Activated CD4-positive, CD25-positive, alpha-beta regulatory T cell treated with anti-CD3 and anti-CD28 coated beads, Interleukin-2, amount 50 U/mL, for 16 hours (primary cell): ENCODE measurements at places on chromosomes 6 and 20.

DNA sequence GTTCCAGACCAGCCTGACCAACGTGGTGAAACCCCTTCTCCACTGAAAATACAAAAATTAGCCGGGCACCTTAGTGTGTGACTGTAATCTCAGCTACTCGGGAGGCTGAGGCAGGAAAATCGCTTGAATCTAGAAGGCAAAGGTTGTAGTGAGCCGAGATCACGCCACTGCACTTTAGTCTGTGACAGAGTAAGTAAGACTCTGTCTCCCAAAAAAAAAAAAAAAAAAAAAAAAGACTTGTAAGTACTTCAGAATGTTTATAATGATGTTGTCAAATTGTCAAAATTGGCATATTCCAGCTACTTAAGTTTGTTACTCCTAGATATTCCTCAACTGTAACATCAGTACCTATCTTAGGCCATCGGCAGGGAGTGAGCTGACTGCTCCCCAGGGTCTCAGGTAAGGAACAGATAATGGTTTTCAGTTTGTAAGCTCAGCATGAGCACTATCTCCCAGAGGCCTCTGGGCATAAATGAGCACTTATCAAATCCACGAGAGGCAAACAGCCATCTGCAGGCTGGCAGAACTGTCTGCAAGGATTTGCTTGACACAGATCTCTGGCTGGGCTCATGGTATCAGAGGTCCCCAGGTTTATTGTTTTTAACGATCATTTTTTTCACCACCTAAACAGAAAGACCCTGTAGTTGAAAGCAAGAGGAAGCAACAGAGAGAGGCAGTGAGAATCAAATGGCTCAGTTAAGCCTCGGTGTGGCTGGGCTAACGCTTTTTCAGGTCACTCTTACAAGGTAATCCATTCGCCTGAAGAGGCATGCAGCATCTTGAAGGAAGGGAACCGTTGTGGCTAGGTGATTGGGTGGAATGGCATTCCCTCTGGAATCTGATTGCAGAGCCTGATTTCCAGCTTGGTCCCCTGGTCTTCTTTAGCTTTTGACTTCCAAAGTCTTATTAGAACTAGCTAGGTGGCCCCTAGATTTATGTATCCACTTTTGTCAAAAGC is 115.9 kb downstream of the LY86 start:
- DNase-seq, result no peak

GRCh38 chr20:36571564-36572504 is 1.6 kb upstream of the TGIF2 start:
- no peak for DNase-seq

GRCh38 chr20:64099880-64100565 is 7.3 kb downstream of the NPBWR2 start:
- no peak for DNase-seq

GRCh38 chr6:30463651-30464618 is 25.4 kb upstream of the HLA-E start:
- DNase-seq, result peak; percentile 52

- DNase-seq, result peak; percentile 80
Observed at GRCh38 chr6:37516076-37516919, 16.6 kb upstream of the CCDC167 start.

- no peak for DNase-seq
Observed at GRCh38 chr6:71977884-71978283, 91.5 kb downstream of the RIMS1 start.

DNA sequence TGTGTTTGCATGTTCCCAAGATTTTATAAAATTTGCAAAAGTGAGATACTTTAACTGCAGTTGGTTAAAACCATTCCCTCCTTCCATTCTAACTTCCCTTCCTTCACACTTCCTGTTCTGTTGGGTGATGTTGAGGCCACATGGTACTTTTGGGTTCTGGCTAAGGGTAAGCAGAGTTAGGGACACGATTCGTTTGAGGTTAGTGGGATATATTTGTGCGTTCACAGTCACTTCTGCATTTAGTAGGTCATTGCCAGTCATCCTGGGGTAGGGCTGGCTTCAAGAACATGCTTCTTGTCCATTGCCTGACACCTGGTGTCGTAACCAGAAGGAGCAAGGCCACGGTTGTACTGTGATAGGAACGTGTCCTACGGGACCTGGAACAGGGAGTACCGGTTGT is 340.1 kb downstream of the ZFAND3 start:
- no peak for DNase-seq

GRCh38 chr6:24875534-24875901 is 60.2 kb downstream of the RIPOR2 start:
- no peak for DNase-seq
